NCI-H1048 (cell line): ENCODE measurements at places on chromosomes 1 and 21.

- no peak for DNase-seq
Measured at GRCh38 chr1:228236744-228237143, 28.9 kb downstream of the OBSCN start.

DNA sequence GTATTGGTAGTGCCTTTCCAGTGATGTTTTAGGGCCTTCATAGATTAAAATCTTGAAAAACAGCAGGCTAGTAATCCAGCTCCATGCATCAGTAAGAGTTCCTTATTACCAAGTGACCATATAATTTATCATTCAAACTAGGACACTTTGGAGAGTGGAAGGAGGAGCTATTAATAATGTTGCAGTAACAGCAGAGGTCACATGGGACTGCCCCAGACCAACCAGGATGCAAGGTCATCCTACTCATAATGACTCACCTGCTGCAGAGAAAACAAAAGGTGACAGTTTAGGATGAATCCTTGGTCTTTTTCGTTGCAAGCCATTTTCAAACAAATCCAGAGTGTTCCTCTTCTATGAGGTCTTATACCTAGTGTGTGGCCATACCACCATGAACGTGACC is 187.4 kb downstream of the NUF2 start:
- DNase-seq, result no peak

- DNase-seq, result no peak
Measured at GRCh38 chr1:219465212-219466093, 147.5 kb downstream of the ZC3H11B start.

GRCh38 chr1:113140588-113141446 is 67.8 kb downstream of the LRIG2 start:
- no peak for DNase-seq

DNA sequence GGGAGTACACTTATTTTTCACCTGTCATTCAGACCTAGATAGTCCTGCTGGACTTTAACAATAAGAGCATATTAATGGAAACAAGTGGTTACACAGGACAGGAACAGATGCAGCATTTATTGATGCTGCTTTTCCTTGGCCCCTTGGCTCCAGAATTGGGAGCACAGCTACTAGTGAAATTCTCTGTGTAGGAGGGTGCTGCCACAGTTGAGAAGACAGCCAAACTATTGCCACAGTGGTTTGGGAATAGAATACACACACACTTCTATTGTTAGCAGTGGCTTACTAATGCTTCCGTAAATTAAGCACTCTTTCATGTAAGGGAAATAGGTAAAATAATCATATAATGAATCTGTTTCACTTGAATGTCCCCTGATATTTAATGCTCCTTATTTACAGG is 105.3 kb upstream of the TENT5C start:
- no peak for DNase-seq

GRCh38 chr1:205226868-205227583 is 720 bp upstream of the TMCC2 start:
- DNase-seq, result peak; percentile 18

- no peak for DNase-seq
Measured at GRCh38 chr1:180837020-180837419, 75.7 kb upstream of the KIAA1614 start.

DNA sequence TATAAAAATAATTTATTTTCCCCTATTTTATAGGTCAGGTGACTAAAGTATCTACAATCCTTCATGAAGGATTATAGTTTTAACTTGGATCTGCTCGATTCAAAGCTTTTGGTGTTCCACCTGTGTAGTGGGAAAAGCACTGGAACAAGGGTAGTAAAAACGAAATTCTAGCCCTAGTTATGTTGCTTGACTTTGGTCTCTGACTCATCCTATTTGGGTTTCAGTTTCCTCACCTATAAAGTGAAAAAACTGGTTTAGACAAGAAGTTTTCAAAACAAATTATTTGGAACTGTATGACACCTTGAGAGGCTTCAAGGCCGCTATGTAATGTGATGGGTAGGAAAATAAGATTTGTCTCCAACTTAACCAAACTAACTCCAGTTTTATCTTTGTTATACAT is 505.2 kb upstream of the ZRANB2 start:
- no peak for DNase-seq

DNA sequence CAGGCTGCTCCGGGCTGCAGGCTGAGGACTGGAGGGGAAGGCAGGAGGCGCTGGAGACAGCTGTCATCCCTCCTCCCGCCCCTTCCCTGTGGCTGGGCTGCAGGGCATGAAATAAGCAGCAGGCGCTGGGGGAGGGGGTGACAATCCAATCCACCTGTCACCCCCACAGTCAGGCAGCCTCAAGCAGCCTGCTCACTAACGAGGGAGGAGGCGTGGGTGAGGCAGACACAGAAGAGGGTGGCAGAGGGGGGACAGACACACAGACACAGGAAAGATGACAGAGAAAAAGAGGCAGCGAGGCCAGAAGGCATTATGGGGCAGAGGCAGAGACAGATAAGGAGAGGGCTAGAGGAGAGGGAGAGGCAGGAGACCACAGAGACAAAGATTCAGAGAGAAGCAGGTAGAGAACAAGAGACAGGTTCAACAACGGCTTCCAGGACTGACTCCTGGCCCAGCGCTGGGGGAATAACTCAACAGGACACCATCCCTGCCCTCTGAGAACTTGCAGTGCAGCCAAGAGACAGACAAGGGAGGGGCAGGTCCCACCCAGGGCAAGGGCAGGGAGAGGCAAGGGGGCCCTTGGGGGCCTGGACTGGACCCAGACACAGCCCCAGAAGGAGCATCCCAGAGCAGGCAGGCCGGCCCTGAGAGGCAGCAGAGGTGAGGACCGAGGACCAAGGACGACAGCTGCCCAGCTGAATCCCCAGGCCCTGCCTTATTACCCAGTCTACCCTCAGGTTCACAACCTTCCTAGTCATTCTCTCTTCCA is 11.2 kb downstream of the MEF2D start:
- DNase-seq, result no peak

DNA sequence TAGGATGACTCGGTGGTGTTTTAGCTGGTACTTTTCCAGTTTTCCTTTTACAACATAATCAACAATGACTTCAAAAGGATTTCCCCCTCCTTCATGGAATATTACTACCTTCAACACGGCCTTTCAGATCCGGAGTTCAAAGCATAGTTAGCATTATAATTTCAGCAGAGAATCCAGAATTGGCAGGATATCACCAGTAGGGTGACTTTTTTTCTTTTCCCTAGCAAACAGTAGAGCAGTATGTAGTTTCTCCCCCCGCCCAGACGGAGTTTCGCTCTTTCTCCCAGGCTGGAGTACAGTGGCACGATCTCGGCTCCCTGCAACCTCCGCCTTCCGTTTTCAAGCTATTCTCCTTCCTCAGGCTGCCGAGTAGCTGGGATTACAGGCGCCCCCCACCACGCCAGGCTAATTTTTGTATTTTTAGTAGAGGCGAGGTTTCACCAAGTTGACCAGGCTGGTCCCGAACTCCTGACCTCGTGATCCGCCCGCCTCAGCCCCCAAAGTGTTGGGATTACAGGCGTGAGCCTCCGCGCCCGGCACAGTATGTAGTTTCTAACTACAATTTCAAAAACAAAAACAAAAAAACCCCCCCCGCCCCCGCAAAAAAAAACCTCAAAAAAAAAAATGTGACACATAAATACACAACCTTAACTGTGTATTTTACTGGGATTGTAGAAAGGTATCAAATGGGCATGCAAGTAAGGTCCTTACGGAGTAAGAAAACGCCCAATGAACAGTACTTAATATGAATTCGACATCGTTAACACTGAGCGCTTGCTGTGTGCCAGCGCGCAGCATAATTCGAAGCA is 1.5 kb upstream of the COX20 start:
- peak; percentile 67 for DNase-seq

DNA sequence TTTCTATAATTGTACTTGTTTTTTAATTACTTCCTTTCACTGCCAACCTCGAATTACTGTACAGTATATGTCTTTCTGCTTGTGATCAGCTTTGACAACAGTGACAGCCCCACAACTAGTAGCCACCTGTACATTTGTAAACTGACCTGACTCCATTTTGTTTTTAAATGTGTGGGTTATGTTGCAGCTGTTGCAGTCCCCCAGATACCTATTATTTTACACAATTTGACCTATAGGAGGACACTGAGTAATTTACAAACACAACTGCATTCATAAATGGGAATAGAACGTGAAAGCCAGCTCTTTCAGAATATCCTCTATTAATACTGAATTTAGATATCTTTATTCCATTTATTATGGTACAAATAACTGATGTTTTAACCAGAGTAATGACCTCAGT is 2.5 kb upstream of the VAMP3 start:
- DNase-seq, result no peak

DNA sequence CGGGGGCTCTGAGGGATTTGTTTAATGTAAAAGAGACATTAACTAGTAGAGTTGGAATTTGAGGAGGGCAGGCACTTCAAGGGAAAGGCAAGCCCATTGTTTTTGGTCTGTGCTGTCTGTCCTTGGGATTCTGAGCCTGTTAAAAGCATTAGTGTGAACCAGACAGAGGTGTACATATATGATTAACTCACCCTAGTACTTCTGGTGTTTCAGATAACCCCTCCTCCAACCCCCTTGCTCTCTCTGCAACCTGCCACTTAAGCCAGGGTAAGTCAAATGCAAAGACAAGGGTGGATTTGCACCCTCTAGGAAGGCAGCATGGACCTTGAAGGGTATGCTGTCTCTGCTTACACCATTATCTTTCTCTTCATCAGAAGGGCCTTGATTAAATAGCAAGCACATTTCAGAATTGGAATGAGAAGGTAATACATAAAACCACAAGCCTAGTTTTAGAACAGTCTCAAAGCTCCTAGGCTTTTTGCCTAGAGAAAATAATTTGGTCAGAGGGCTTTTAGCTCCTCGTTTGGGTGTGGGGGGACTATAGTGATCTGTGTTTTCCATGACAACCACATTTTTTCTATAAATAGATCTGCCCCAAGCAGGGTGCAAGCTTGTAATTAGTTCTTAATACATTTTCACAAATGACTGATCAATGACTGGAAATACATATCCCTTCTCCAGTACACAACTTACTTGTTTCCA is 120.7 kb upstream of the SGIP1 start:
- DNase-seq, result no peak

DNA sequence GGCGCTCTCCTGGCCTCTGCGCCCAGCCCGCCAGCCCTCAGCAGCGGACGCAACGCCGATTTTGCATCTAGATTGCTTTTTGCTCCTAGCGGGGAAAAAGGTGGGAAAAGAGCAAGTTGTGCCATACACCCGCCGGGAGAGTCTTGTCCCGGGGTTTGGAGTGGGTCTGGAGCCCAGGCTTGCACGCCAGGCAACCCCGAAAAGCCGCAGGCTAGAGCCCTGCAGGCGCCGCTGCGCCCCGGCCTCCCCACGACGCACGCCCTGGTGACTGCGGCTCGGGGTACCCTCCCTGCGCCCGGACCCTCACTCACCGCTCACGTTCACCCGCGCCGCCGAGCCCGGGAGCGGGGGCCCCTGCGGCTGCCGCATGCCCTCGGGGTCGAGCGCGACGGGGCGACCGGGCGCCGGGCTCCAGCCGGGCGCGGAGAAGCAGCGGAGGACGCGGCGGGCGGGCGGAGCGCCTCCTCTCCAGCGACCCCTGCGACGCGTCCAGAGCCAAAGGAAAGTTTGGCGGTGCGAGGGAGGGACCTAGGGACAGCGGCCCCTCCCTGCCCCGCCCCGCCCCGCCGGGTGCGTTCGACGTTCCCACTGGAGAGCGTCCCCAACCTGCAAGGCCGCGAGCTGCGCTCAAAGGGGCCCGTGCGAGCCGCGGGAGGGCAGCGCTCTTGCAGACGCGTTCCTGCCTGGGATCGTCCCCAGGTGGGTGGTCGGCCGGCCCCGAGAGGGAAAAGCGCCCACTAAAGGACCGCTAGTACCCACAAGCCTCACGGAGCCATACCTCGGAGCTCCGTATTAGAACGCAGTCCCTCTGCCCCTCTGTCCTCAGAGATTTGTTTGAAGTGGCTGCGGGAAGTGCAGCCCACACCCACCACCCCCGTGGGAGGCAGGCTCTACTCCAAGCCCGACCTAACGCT is at the start of gene LPAR3:
Gene LPAR3, minus strand, starts transcription at position 502 of the 914 bp plus-strand sequence. CDS start 27,086 bp downstream, outside the sequence.
- peak; percentile 9 for DNase-seq

DNA sequence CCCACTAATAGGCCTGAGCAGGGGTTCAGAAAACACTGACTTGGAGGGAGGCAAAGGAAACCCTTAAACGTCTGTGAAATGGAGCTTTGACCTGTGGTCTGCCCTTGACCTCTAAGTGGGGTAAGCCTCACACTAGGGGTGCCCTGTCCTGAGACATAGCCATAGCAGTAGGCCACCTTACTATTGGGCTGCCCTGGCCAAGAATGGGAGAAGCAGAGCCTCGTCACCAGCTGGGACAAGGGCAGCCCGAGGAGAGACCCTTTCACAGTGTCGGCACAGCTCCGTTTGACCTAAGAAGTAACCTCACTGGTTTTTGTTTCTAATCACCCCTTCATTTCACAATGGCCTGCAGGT is 26.4 kb upstream of the IFNAR2 start:
- DNase-seq, result no peak

GRCh38 chr21:20661246-20661645 is 337.0 kb upstream of the NCAM2 start:
- no peak for DNase-seq

DNA sequence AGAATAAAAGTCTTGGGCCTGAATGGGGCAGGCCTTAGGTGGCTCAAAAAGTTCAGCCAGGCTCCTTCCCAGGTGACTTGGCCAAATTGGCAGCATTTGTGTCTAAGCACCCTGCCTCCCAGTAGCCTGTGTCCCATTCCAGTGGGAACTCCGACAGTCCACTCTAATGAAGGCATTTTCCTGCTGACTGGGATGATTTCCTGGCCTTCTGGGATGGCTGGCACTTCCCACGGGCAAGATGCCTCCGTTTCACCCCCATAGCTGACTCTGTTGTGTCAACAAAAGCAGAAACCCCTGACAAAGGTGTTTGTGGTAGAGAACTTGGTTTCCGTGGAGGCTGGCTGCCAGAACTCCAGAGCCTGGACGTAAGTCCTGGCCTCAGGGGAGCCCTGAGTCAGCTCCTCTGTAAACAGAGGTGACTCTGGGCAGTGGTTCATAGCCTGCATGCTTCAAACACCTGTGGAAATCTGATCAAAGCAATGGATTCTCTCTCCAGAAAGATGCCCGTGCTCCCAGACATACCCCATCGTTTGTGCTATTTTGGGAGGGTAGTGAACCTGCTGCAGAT is 36.6 kb downstream of the WNT3A start:
- DNase-seq, result no peak

DNA sequence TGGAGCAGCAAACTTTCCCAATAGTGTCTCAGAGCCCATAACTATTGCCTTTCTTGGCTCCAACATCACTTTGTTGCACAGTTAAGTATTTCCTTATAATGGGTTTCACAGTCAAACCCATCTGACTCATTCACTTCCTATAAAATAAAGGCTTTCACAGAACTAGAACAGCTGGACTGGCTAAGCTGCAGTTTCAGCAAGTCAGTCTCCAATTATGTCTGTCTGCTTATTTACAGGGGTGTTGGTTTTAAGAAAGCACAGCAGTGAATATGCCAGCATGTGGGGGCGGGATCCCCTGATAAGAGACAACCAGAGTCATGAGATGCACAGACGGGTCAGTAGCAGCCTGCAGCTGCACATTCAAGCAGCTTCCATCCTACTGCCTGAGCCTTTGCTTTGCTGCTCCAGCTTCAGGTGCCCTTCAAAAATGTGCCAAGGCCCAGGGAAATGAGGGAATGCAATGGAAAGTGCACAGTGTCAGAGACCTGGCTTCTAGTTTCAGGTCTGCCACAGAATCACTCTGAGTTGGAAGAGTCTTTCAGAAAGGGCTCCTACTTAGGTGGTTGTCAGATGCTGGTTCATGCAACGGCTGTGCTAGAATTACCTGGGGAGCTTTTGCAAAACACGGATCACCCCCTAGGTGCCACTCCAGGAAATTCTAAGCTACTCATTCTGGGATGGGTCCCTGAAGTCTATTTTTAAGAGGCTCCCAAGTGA is 24.8 kb downstream of the RNF19B start:
- DNase-seq, result no peak
